ENCODE measurements at places on chromosomes 2 and 18. TPM values are rescaled to one million over a fixed set of nuclear protein-coding genes. Genes with fewer than 3 reads are reported as not detected.

Gene SERPINB11
- not detected for total RNA-seq

Gene ANKRD30B
- total RNA-seq = not detected

Gene TTN
- total RNA-seq = 0.49 TPM

Gene ANKRD30BL
- total RNA-seq = not detected

Gene LOXHD1
- total RNA-seq = not detected

Gene CELF4
- not detected for total RNA-seq

Gene FBXO15
- not detected for total RNA-seq

Gene LYG2
- not detected for total RNA-seq

Gene TBR1
- total RNA-seq = 0.09 TPM

Gene SCN7A
- total RNA-seq = not detected

Gene CNGA3
- not detected for total RNA-seq

Gene DNER
- not detected for total RNA-seq

Gene CHST9
- total RNA-seq = not detected

Gene NYAP2
- not detected for total RNA-seq

Gene SCN3A
- total RNA-seq = not detected

All from endothelial cell of umbilical vein (primary cell).